ENCODE measurements at places on chromosomes 3 and 15. TPM values are rescaled to one million over a fixed set of nuclear protein-coding genes. Genes with fewer than 3 reads are reported as not detected.

GRCh38 chr3:110106805-110107204, 769.5 kb upstream of the DPPA4 start:
- H3K27me3 ChIP-seq: no peaks in the 10 kb centered on the region
- no peak for DNase-seq
- H3K4me1 ChIP-seq: no peaks in the 10 kb centered on the region
- no peak overlapping the region for H3K4me3 ChIP-seq
- no peak overlapping the region for H3K27ac ChIP-seq

DNA sequence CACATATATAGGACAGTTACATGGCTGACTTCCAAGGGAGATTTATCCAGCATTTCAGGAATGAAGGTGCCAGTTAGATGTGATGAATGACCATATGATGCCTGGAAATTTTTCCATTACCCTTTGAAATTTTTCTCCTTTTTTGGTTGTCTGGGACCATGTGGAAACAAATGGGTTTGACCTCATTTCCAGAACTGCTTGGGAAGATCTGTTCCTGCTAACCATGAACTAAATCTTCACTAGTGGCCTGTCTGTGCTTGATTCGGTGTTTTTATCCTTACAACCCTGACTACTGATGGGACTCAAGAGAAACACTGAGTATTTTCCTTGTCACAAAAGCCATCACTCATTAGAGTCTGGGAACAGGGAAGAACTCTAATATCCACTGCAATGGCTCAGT, 409.4 kb downstream of the PDCD6IP start:
- no peak for DNase-seq
- no peaks in the 10 kb centered on the region for H3K27me3 ChIP-seq
- no peaks in the 10 kb centered on the region for H3K36me3 ChIP-seq
- H3K4me3 ChIP-seq: no peak overlapping the region
- no peak overlapping the region for H3K27ac ChIP-seq

GRCh38 chr3:14459384-14459783, 57.0 kb downstream of the SLC6A6 start:
- H3K4me3 ChIP-seq: no peak overlapping the region
- H3K27me3 ChIP-seq: no peaks in the 10 kb centered on the region
- DNase-seq: no peak
- H3K4me1 ChIP-seq: peaks cover 10% of the 10 kb centered on the region
- peaks cover 96% of the 10 kb centered on the region for H3K36me3 ChIP-seq
- H3K27ac ChIP-seq: no peak overlapping the region

DNA sequence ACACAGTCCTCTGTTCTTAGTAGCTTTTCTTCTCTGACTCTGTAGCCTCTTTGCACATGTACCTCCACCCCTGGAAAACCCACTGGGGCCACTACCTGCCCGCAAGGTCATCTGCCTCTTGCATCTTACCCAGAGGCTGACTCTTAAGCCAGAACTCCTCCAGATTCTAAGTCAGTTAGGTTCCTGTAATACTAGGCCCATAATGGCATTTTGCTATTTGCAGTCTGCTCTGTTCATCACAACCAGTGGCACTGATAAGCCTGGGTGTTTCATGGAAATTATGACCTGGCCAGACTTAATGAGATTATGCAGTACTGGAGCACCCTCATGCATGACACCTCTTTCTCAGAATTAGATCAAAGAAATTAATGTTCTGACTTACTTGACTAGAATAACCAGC, 31.7 kb upstream of the ATG7 start:
- DNase-seq: no peak
- H3K4me1 ChIP-seq: no peaks in the 10 kb centered on the region
- H3K36me3 ChIP-seq: no peaks in the 10 kb centered on the region
- H3K27me3 ChIP-seq: no peaks in the 10 kb centered on the region
- H3K27ac ChIP-seq: no peak overlapping the region

DNA sequence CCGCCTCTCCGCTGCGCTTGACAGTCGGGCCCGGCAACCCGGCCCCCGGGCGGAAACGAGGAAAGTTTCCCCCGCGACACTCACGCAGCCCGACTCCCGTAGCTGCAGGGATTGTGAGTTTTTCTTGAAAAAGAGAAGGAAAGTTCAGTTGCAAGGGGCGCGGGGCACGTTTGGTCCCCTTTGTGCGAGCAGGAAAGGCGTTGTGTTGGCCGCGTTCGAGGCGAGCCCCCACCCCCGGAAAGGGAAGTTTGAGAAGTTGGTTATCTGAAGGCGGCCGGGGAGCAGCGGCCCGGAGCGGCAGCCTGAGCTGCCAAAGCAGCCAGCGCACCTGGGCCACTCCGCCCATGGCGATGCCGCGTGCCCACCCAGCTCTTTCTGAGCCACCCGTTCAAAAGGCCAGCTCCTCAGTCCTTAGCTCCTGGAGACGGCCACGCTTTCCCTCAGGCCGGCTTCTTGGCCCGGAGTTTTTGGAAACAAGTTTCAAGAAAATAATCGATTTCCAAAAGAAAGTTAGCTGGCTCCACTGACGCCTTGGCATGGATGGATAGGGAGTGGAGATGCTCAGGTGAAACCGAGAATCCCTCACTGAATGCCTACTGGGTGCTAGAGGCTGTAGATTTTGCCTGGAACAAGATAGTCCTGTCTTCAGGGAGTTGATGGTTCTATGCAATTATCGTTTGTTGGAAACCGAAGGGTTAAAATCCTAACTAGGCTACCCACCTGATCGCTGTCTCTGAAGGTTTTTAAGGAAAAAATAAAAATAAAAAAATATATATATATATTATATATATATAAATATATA, 832 bp downstream of the TGFBR2 start:
- peaks cover 4% of the 10 kb centered on the region for H3K36me3 ChIP-seq
- peaks cover 81% of the 10 kb centered on the region for H3K4me1 ChIP-seq
- peak; percentile 85 for DNase-seq
- H3K27ac ChIP-seq: peak overlapping the region; percentile 99
- peak overlapping the region; percentile 92 for H3K4me3 ChIP-seq

The CPNE9 gene
- not detected for total RNA-seq
